NCI-H524 treated with DMSO at 0.1 percent for 48 hours (cell line): ENCODE measurements at places on chromosomes 5 and 9.

DNA sequence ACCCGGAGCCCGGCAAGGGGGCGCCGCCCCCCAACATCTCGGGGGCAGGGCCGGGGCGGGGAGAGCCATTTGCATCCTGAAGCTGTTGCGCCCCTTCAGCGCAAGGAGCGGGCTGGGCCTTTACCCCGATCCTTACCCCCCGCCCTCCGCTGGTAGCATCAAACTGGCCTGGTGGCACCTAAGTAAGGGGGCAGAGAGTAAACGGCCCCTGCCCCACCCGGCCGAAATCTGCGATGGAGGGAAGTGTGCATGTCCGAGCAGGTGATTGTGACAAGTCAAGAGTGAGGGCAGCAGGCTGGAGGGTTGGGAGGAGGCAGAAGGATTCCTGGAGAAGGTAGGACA is 101.2 kb downstream of the ESM1 start:
- no peak for DNase-seq

GRCh38 chr5:96873449-96873848 is 2.9 kb upstream of the ERAP2 start:
- no peak for DNase-seq

DNA sequence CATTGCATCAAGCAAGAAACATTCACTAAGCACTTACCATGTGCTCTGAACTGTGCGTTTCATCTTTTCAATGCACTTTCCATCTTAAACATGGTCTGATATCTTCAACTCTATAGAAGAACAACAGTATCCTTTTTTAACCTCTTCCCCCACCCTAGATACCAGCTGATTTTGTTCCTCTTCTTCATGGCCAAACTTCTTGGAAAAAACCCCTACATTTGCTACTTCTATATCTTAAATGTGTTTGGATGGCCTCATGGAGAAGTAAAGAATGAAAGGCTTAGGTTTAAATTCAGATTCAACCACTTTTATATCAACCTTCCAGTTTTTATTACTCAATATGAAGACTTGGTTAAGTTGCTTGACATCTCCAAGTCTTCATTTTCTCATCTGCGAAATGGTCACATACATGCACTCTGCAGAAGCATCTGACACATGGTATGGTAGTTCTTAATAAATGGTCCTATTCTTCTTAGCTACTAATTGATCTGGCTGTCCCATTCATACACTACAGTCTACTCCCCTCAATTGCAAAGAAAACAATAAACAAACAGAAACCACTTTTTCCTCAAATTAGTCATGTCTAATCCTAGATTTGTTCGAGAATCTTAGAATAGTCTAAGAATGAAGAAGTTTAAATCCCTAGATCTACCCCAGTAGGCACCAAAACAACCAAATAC is 59.4 kb downstream of the FYB1 start:
- no peak for DNase-seq

DNA sequence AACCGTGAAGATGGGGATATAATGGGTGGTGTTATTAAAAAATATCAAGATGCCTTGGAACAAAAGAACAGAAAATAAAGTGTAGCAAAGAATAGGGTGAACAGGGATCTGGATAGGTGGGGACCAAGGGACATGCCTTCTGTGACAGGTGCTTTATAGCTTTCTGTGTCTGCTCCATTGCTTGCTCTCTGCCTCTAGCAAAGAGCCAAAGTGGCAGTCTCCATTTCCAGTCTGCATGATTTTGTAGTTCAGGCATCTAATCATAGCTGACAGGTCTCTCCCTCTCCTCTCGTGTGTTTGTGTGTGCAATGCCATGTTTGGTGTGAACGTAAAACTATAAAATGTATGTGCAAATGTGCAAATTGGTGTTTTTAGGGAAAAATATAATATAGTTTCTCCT is 35.0 kb downstream of the LRRTM2 start:
- DNase-seq: no peak

GRCh38 chr5:150764530-150764929 is 5.7 kb upstream of the DCTN4 start:
- no peak for DNase-seq

DNA sequence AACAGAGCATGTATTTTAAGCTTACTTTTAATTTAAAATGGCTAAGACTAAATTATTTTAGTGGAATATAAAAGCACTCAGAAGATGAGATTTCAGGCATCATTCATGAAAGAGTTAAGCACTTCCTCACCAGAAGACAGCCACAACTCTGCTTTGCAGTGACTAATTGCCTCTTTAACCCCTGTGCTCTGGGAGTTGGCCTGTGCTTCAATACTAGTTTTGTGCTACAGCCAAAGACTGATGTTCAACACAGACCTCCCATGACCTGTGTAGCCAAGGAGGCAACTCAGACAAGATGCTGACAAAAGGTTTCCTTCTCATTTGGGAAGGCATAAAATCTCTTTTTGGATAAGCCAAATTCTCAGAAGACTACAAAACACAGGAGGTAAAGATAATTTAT is 353.5 kb downstream of the FBXL17 start:
- no peak for DNase-seq

DNA sequence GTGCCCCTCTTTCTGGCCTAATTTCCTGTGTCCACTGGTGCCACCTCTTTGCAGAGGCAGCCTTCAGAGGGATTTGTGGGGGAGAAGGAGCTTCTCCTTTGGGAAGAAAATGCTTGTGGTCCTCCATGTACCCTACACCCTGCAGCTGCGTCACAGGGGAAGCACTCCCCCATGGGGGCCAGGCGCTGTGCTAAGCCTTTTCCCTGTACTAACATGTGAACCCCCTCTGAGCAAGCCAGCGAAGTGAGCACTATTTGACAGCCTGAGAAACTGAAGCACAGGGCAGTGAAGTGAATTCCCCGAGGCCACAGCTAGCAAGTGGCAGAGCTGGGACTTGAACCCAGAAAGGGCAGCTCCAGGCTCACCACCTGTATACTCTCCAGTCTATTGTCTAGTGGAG is 32.3 kb downstream of the ERGIC1 start:
- DNase-seq: no peak

DNA sequence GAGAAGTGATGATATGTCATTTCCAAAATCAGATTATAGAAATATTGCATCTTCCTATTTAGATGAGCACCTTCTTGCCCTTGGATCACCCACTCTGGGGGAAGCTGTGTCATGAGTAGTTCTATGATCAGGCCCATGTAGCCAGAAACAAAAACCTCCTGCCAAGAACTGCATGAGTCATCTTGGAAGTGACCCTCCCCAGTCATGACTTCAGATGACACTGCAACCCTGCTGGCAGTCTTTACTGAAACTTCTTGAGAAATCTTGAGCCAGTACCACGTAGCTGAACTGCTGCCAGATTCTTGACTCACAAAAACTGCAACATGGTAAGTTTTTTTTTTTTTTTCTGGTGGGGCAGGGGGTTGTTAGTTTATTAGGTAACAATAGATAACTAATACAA is 439.6 kb upstream of the PTGER4 start:
- no peak for DNase-seq

DNA sequence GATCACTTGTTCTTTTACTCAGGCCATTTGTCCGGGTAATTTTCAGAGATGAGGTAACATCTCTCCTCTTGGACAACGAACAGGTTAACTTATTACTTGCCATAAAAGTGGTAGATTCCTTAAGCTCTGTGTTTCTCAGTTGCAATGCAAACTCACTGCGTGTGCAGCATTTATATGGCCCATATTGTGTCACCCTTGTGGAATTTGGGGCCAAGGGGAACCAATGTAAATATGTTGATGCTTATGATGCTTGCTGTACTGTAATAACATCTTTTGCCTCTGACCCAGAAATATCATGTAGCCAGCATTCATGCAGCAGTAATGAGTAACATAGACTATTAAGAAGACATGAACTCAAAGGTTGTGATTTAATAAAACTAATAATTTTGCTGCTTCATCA is 175.8 kb downstream of the ADAMTS6 start:
- no peak for DNase-seq
